ENCODE measurements at places on chromosomes 1 and 21.
A peak's percentile ranks its signal among the peaks of the same experiment; 100 is the strongest.

- DNase-seq, result peak; percentile 62
Observed at GRCh38 chr21:17611414-17612022, 1.2 kb downstream of the BTG3 start.

DNA sequence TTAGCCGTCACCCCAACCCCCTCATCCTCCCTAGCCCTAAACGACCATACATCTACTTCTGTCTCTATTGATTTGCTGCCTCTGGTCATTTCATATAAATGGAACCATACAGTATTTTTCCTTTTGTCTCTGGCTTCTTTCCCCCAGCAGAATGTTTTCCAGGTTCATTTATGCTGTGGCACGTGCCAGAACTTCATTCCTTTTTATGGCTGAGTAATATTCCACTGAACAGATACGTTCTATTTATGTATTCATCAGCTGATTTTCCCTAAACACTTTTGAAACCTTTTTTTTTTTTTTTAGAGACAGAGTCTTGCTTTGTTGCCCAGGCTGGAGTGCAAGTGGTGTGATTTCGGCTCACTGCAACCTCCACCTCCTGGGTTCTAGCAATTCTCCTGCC lies 181.1 kb downstream of the CAMTA1 start:
- DNase-seq, result no peak

DNA sequence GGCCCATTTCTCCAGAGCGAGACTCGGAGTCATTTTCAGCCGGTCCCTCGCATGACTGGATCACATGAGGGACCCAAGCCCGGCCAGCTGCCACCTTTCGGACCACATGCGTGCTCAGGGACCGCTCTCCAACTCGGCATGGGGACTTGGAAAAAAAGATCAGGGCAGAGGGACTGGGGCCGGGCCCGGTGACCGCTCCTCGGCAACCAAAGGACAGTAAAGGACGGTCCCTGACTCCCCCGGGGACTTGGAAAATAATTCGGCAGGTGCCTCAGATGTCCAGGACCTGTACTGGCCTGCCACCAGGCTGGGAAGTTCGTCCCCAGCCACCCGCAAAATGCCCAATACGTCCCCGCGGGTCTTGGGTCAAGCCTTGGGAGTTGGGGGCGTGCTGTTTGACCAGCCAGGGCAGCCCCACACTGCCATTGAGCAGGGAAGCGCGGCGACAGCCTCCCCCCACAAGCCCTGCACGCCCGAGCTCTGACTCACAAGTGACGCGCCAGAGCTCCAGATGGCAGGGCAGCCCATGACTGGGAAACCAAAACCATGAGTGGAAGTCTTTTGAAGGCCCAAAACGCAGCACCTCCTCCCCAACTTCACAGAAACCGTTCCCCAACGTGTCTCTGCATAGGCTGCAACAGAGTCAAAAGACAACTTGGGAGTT lies 134.5 kb downstream of the LIPI start:
- no peak for DNase-seq

DNA sequence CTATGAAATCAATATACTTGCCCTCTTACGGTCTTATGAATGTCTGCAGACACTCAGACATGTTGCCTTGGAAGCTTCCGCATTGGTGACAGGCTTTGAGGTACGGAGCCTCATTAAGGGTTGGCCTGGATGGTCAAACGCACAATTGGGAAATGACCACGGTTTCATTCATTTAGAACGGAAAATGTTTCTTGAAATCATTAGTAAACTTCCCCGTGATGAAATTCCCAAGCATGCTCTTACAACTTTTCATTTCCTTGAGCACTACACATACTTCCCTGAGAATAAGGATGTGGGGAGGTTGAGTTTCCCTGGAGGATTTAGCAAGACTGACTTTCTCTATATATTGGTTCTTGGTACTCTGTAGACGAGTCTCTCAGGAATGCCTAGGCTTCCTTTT lies 146.3 kb downstream of the HLX start:
- no peak for DNase-seq

- peak; percentile 7 for DNase-seq
Observed at GRCh38 chr1:26677306-26678115, 18.3 kb upstream of the ARID1A start.

- DNase-seq, result peak; percentile 41
Observed at GRCh38 chr1:67674260-67675011, 10.6 kb upstream of the GADD45A start.

DNA sequence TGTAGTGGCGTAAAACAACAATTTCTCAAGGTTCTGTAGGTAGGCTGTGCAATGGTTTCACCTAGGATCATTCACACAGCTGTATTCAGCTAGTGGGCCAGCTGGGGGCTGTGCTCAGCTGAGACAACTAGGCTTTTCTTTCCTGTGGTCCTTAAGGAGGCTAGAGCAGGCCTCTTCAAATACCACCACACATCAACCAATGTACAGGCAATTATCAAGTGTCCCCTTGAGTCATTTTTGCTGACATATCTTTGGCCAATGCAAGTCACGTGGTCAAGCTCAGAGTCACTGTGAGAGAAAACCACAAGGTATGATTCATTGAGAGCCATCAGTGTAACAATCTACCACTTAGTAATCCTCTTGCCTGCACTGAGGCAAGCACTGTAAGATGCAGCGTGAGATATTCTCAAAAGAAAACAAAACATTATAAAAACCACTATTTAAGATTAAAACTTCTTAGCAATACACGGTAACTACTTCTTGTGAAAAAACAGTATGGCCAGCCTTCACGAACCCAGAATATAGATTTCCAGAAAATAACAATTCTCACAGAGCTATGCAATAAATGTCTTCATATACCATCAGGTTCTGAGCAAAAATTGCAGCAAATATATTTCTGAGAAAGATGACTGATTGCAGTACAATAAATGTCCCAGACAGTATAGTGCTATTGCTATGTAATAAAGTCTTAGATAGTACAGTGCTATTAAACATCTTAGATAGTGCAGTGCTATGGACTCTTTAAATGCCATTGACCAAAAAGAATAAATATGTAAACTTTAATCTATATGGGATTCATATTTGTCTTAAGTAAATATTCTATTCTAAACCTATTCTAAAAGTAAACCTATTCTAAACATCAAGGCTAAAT lies 55.3 kb downstream of the NME7 start:
- DNase-seq, result peak; percentile 2

DNA sequence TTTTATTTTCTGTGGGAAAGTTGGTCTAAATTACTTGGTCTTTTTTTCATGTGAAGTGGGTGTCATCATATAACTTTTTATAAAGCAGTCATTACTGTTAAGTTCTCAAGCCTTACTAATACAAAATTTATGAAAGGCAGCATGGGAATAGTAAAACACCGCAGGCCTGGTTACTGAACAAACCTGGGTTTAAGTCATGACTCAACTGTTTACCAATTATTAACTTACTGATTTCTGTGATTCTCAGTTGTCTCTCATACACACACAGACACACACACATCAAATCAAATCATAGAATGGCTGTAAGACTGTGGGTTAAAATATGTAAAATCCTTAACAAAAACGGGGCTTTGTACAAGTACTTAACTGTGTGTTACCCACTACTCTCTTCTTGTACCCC lies 14.6 kb downstream of the MAEL start:
- no peak for DNase-seq

- DNase-seq, result no peak
Observed at GRCh38 chr1:38923607-38924006, 18.0 kb downstream of the RHBDL2 start.

GRCh38 chr1:31574749-31575368 lies 1.5 kb upstream of the TINAGL1 start:
- DNase-seq, result no peak

DNA sequence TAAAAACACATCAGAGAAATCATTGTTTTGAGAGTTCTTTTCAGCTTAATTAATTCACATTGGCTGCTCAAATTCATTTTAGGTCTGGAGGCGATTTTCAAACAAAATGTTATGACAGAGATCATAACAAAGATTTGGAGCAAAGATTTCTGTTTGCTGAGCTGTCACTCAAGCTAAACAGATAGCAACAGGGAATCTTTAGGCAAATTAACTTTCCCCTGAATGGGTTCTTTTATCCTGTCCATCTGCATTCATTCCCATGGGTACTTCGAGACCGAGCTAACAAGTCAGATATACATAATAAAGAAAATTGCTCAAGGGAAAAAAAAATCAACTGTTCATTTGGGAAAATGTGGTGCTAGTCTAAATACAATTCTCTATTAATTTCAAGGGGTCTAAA lies 30.2 kb upstream of the CA6 start:
- no peak for DNase-seq

- no peak for DNase-seq
Observed at GRCh38 chr1:19169642-19170041, 40.4 kb downstream of the UBR4 start.

DNA sequence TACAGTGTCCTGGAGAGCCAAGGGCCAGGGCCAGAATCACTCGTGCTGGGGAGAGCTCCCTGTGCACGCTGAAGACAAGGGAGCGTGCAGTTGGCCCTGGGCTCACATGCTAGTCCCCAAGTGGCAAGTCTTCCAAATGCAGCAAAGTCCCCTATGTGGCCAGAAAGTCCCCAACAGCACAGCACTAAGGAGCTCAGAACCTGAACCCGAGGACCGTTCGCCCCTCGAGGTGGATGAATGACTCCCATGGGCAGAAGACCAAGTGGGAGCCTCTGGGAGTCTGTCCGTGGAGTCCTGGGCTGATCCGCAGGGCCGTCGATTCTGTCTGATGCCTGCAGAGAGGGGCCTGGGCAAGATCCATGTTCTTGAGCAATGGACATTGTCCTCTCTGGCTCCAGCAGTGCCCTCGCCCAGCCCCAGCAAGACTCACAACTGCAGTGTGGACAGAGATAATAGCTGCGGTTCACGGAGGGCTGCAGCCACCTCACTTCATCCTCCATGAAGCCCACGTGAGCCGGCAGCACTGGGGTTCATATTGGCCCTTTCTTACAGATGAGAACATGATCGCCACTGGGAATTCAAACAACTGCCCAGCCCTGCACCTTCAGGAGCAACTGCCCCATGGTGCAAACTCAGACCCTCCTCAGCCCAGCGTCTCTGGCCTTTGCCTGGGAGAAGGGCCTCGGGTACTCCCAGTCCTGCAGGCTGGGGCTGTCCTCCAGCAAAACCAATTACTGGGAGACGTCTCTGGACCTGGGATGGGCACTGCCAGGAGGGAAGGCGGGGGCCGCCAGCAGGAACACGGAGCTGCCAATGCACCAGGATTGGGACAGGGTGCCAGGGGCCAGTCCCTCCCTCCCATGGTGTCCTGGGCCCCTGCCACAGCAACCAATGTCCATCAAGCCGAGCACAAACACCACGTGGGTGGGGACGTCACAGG lies 243.7 kb downstream of the NPHP4 start:
- no peak for DNase-seq

- DNase-seq, result peak; percentile 7
Observed at GRCh38 chr1:200410566-200410878, 686 bp upstream of the ZNF281 start.

- DNase-seq, result peak; percentile 39
Observed at GRCh38 chr1:40508375-40509341, at the start of gene EXO5. TSS of gene EXO5 (plus strand) at chr1:40508767. CDS start at chr1:40514545, 5,778 bp downstream.

GRCh38 chr1:92030656-92031107 lies 897 bp downstream of the EPHX4 start:
- no peak for DNase-seq

DNA sequence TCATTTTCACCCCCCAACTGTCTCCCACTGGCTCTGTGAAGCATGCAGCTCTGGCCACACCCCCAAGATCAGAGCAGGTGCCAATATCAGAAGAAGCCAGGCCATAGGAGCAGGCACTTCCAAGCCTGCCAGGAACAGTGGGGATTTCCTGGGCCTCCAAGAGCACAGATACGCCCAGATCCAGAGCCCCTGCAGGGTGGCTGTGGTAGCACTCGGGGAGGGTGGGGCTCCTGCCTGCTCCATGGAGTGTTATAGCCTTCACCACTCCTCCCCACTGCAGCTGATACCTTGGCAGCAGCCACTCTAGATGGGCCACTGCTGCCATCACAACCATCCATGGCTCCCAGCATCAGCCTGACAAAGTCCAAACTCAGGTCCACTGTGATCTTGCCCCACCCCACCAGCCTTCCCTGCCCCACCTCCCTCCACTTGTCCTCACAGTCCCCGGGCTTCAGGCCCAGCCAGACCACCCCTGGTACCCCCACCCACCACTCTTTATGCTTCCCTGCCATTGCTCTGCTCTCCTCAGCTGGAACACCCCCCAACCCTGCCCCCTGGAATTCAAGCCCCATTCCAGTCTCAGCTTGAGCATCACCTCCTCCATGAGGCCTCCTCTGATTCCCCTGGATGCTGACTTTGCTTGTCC lies 448.3 kb downstream of the MATN1 start:
- DNase-seq, result no peak

DNA sequence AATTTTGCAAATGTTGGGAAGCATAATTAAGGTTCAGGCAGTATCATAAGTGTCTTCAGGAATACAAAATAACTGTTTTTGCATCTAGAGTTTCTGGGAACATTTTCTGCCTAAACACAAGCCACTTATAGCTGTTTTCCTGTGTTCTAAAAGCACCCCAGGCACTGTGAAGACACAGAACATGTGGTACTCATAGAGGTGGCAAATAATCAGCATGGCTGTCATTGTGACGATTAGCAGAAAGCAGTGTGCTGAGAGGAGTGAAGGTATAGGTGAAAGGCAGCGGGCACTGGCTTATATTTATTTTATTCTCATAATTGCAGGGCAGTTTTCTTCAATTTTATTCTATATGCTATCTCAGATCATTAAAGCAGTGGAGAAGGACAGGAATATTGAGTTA lies 119.6 kb downstream of the LRRC53 start:
- no peak for DNase-seq

DNA sequence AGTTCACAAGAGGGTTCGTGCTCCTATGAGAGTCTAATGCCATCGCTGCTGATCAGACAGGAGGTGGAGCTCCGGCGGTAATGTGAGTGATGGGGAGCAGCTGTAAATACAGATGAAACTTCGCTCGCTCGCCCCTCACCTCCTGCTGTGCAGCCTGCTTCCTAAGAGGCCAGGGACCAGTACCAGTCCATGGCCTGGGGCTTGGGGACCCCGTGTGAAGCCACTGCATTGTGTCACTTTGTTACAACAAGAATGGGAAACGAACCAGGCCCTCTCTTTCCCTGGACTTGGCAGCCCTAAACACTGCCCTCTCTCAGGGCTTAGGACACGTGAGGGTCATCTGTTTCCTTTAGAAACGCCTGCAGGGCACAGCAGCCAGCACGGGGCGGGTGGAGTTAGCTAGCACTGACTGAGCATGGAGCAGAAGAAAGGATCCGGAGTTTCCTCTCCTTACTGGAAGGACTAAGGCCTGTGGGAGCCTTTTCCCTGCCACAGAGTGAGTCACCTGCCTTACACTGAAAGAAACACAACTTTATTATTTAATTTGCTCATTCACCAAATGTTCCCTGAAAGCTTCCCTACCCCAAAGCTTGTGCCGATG lies 185.2 kb upstream of the TMEM51 start:
- no peak for DNase-seq

- DNase-seq, result no peak
Observed at GRCh38 chr1:224338150-224338838, 8.3 kb upstream of the NVL start.

All from T-helper 22 cell (primary cell).